ENCODE measurements at places on chromosomes 1 and 21.

- DNase-seq: peak; percentile 44
Observed at GRCh38 chr1:47972864-47973432, 24.2 kb downstream of the TRABD2B start.

- DNase-seq: no peak
Observed at GRCh38 chr1:77762072-77762476, 2.4 kb upstream of the USP33 start.

- DNase-seq: peak; percentile 80
Observed at GRCh38 chr1:218344814-218345672, at the start of gene TGFB2. Gene TGFB2, plus strand, starts transcription at chr1:218345336. Its CDS starts 1,366 bp downstream, at chr1:218346702.

DNA sequence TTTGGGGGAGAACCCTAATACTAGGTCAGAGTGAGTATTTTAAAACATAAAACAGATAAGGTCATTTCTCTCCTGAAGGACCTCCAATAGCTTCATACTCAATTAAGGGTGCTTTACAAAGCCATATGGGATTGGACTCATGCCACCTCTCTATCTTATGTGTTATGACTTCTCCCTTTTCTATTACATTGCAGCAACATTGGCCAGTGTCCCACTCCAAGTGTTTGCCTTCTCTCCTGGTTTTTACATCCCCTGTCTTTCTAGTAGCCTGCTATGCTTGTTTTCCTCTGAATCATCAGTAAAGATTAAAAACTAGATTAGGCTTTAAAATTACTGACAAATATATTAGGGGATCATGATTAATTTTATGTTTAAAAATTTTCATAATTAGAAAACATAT is 66.6 kb downstream of the SCMH1 start:
- DNase-seq: peak; percentile 80

- DNase-seq: no peak
Observed at GRCh38 chr1:151377150-151377884, 4.8 kb upstream of the SELENBP1 start.

DNA sequence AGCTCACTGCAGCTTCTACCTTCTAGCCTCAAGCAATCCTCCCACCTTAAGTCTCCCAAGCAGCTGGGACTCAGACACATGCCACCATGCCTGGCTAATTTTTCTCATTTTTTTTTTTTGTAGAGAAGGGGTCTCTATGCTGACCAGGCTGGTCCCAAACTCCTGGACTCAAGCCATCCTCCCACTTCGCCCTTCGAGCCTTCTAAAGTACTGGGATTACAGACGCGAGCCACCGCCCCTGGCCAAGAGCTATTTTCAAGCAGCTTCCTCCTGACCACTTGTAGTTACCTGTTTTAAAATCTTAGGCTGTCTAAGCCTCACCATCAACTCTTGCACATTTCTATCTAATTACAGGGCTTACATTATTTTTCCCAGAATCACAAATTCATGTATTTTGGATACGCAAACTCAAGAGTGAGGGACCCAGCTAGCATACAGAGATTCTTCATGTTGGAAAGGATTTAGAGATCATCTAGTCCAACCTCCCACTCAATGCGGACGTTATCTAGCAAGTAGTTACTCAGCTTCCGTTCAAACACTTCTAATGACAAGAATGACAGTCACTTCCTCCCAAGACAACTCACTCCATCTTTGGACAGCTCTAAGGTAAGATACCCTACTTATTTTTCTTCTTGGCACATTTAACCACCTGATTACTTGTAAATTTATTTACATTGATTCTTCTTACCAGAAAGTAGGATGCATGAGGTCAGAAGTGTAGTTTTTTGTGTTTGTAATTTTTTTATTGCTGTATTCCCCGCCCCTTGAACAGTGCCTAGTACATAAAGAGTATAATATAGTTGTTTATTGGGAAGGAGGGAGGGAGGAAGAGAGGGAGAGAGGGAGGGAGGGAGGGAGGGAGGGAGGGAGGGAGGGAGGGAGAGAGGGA is 65.4 kb downstream of the LUZP1 start:
- DNase-seq: peak; percentile 55

DNA sequence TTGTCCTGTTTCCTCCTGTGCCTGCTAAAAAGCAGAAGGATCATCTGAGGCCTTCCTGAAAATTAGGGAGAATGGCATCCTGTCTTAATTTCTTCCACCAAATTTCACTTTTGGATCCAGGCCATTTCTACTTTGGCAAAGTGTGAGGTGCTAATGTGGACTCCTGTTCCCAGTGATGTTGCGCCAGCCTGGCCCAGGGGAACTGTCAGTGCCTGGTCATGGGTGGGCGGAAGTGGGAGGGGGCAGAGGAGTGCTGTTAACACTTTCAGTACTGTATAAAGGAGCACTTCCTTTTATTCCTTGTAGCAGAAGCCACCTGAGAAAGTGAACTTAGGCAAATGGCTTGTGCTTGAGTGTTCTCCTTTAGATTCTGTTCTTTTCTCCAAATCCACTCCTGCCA is 19.9 kb downstream of the ELAPOR1 start:
- peak; percentile 29 for DNase-seq

DNA sequence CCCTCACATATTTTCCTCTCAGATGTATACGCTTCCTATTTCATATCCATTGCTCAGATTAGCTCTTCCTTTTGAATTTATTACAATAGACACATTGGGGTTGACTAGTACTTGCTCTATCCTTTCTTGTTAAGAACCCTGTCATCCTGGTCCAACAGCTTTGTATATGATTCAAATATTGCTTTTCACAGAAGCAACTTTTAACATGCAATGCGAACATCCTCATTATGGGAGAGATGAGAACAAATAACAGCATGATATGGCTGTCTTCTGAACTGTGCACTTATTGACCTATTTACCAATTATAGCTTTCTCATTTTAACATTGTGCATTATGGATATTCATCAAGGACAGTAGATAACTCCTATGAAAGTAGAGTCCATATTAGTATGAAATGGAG is 510.8 kb downstream of the PTPRC start:
- no peak for DNase-seq

GRCh38 chr21:41130883-41131282 is 37.1 kb upstream of the BACE2 start:
- DNase-seq: no peak

DNA sequence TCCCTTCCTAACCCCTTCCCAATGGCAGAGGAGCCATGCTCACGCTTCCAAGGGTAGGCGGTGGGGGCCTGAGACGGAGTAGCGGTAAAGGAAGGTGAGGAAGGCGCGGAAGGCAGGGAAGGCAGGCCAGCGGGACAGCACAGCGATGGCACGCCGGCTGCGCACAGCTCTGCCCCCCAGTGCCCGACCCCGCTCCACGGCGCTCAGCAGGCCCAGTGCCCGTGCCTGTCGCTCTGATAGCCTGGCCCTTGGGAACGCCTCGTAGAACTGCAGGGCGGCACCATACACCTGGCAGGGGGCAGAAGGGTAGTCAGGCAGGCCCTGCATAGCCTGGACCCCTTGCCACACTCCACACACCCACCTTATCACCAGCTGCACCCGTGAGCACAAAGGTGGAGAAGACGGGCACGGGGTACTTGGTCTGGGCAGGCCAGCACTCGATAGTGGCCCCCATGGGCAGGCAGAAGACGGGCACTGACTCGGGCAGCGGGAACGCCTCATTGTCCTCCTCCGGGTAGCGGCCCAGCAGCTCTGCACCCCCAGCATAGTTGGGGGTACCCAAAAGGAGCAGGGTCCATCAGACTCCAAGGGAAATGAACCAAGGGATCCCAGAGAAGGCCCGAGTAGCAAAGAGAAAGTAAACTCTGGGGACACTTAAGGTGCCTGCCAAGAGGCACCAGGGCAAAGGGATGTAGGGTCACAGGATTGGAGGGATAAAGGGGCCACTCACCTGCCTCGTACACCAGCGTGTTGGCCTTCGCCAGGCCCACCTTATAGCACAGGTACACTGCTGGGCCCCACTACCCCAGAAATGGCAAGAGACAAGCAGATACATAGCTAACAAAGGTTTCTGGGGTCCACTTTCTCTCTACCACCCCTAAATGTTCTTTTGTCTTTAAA is 4.4 kb downstream of the DENND4B start:
- no peak for DNase-seq

- no peak for DNase-seq
Observed at GRCh38 chr1:243623841-243624240, 226.2 kb downstream of the AKT3 start.

DNA sequence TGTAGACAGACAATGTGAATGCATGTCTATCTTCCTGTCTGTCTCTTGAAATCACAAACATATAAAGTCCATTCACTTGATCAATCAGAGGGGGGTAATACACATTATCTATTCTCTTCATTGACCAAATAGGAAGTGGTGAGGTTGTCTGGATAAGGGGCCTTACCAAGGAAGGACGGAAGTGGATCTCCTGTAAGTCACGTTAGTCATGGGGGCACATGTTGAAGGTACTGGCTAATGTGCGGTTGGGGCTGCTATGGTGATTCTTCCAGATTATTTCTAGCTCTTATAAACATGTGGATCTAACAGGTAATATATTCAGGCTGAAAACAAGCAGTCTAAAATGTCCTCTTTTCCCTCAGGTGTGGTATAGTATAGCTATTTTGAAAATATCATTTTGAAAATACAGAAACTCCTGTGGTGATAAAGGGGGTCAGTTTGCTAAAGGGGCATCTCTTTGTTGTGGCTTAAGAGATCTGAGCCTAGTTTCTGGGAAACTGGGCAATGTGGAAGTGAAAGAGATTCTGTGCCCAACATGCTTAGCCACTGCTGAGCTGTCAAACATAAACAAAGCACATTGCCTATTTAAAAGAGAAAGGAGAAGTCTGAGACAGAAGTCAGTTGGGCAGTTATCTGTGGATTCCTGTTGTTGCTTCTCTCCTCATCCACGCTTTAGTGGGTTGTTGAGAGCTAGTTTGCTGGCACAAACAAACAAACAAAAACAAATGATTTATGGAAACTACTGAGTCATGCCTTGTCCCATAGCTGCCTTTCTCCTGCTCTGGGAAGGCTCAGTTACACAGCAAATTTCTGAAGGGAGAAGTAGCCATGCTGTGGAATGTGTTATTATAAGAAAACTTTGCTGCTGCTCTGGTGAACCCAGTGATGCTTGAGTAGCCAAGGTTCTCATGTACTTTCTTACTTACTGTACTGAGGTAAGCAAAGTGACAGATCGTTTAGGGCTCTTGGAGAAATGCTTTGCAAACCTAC is 166.9 kb downstream of the HLX start:
- DNase-seq: no peak

DNA sequence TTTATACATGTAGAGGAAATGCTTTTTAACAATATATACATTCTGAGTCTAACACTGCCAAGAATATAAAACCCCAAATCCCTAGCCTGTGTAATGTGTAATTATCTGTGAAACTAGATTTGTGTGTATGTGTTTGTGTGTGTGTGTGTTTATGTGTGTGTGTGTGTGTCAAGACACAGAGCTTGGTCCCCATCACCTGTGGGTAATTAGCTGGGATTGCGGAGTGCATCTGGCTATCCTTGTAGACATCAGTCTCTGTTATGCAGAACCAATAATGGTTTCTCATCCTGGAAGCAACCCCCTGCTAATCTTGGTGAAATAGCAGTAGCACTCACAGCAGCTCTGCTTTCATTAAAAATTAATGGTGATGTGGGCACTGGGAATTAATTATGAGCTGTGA is 26.3 kb upstream of the ST6GALNAC3 start:
- no peak for DNase-seq

GRCh38 chr1:48563021-48563420 is 91.0 kb upstream of the SPATA6 start:
- no peak for DNase-seq

GRCh38 chr1:197448121-197448779 is 180.2 kb downstream of the CRB1 start:
- no peak for DNase-seq

DNA sequence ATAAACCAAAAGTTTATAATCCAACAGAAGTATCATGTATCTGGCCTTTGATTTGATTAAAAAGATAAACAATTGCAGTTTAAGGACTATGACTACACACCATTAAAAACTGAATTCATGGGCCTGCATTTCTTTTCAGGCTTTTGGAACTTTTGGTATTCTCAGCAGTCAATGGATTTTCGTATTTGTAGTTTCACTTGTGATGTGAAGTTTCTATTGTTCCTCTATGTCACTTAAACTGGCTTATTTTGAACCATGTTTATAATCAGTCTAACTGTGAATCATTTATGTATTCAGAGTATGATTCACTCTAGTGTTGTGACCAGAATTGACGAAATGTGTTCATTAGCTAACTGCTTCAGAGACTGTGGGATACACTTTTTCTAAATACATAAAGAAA is 132.9 kb downstream of the COQ8A start:
- peak; percentile 30 for DNase-seq

GRCh38 chr1:34721646-34722355 is 33.0 kb upstream of the GJB5 start:
- no peak for DNase-seq

GRCh38 chr1:178923512-178923911 is 52.6 kb upstream of the ANGPTL1 start:
- DNase-seq: no peak

DNA sequence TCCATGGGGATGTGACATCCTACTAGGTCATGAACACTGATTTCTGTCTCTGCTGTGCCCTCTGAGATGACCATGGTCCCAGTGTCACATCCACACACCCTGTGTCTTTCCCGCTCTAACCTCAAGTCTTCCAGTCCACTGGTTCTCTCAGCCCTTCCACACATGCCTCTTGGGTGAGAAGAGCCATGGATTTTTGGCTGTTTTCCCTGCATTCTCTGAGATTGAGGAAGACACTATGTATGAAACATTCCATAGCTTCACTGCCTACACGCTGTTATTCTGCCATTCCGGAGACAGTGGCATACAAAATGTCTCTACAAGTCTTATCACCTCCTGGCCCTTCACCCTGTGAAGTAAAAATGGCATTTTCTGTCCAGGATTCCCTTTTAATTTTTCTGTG is 247.3 kb downstream of the BACH1 start:
- DNase-seq: peak; percentile 5

DNA sequence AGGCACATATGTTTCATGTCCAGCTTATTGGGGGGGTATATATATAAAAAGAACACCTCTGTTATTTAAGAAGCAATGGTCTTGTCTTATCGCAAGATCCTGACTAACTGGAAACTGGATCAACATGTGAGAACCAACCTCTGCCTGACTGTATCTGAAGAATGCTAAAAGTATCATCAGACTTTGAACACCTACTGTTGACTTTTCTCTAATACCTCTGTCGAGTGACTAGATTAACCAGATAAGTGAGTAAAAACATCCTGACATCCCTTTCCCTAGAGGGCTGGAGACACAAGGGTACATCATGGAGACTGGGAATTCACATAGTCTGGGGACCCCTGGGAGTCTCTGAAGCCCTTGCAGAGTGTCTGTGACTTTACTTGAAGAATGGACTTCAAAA is 26.3 kb upstream of the PIGC start:
- no peak for DNase-seq

GRCh38 chr1:183892351-183892793 is 87.5 kb downstream of the RGL1 start:
- peak; percentile 62 for DNase-seq

GRCh38 chr1:175628548-175629317 is 114.7 kb downstream of the TNR start:
- no peak for DNase-seq
